ENCODE measurements at places on chromosomes 7 and 10. TPM values are rescaled to one million over a fixed set of nuclear protein-coding genes. Genes with fewer than 3 reads are reported as not detected.

DNA sequence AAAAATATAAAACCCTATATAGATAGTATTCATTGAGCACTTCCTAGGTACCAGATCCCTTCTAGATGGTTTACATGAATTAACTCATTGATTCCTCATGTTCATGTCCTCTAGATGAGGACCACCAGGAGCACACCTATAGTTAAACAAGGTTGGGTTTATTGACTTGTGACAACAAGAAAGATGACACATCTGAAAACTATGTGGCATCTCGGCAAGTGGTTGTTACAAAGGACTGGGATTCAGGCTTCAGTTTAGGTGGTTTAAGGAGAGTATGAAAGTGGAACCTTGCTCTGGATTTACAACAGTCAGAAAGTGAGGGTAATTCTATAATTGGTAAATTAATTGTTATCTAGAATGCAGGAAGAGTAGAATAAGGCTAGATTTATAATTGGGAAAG is 99.0 kb upstream of the PHF14 start:
- H3K27me3 ChIP-seq: no peaks in the 10 kb centered on the region
- DNase-seq: no peak
- no peak overlapping the region for H3K27ac ChIP-seq
- no peaks in the 10 kb centered on the region for H3K36me3 ChIP-seq
- H3K4me3 ChIP-seq: no peak overlapping the region

RADIL gene
- total RNA-seq: 16.5 TPM

DNA sequence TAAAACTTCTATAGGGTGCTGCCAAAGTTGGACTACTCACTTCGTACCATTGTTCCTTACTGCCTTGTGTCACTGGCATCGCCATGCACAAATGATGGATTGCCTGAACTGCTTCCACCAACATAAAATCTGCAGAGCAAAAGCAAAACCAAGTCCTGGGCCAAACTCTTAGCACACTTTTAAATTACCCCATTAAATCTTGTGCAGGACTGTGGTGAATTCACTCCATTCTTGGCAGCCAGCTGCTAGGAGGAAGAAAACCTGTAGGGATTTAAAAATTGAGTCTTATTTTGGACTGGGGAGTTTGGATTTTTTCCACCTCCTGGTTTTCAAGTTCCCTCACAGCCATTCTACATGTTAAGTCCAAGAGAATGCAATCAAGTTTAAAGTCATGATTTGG is 646.9 kb downstream of the SORCS3 start:
- no peak overlapping the region for H3K4me3 ChIP-seq
- H3K4me1 ChIP-seq: no peaks in the 10 kb centered on the region
- H3K27ac ChIP-seq: no peak overlapping the region
- no peaks in the 10 kb centered on the region for H3K27me3 ChIP-seq
- no peak for DNase-seq

DNA sequence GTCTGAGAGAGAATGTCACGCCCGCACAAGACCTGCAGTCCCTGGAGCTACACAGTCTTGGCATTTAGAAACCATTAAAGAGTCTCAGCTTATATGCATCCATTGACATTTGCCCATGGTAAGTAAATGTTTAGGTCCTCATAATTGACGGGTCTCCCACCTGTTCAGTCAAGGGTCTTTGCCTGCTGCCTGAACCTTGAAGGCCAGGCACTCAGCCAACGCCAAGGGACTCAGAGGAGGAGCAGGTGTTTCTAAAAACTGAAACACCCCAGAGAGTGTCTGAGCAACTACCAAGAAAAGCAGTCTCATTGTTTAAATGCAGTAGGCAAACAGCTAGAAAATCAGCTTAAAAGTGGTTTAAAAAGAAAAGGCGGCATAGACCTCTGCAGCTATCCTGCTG is 264.7 kb upstream of the AKR1E2 start:
- H3K4me1 ChIP-seq: no peaks in the 10 kb centered on the region
- H3K4me3 ChIP-seq: no peak overlapping the region
- DNase-seq: no peak
- H3K27me3 ChIP-seq: no peaks in the 10 kb centered on the region

MBL2 gene
- not detected for total RNA-seq

GPC2 gene
- total RNA-seq: 7.4 TPM

DNA sequence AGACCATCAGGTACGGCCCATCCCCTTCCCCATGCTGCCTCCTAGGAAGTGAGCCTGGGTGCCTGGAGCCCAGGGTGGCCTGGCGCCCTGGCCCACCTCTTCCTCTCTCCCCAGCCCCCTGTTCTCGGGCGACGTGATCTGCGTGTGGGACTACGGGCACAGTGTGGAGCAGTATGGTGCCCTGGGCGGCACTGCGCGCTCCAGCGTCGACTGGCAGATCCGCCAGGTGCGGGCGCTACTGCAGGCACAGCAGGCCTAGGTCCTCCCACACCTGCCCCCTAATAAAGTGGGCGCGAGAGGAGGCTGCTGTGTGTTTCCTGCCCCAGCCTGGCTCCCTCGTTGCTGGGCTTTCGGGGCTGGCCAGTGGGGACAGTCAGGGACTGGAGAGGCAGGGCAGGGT is 17.0 kb downstream of the ASL start:
- no peaks in the 10 kb centered on the region for H3K36me3 ChIP-seq
- H3K27me3 ChIP-seq: no peaks in the 10 kb centered on the region
- DNase-seq: no peak
- H3K4me1 ChIP-seq: no peaks in the 10 kb centered on the region

DNA sequence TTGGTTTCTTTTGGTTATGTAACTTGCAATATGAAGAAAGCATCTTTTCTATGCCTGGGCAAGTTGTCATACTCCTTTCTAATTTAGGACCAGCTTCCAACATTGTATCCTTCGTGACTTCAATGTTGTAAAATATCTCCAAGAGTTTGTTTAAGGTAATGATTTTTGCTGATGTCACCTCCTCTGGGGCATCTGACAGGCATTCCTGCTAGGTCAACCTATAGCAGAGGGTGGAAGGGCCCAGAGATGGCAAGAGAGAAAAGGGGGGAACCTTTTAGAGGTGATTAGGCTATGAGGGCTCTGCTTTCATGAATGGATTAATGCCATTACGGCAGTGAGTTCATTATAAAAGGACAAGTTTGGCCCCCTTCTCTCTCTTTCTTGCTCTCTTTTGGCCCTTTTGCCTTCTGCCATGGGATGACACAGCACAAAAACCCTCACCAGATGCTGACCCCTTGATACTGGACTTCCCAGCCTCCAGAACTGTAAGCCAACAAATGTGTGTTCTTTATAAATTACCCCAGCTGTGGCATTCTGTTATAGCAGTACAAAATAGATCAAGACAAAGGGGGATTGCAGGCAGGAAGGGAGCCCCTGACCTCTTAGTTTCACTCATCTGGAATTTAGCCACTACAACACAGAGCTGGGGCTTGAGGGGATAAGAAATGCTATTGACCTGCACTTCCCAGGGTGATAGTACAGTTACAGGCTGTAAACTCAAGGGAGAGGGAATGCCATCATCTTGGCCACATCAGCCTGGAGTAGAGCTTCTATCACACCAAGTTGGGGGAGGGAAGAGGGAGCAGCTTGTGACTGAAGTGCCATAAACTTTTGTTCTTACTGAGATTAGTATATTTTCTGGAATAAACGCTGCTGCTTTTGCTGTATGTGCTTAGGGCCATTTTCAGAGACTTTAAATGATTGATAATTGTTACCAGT is 195.9 kb downstream of the CFTR start:
- no peak overlapping the region for H3K27ac ChIP-seq
- no peaks in the 10 kb centered on the region for H3K36me3 ChIP-seq
- no peaks in the 10 kb centered on the region for H3K4me1 ChIP-seq
- H3K4me3 ChIP-seq: no peak overlapping the region
- H3K27me3 ChIP-seq: no peaks in the 10 kb centered on the region
- no peak for DNase-seq

DNA sequence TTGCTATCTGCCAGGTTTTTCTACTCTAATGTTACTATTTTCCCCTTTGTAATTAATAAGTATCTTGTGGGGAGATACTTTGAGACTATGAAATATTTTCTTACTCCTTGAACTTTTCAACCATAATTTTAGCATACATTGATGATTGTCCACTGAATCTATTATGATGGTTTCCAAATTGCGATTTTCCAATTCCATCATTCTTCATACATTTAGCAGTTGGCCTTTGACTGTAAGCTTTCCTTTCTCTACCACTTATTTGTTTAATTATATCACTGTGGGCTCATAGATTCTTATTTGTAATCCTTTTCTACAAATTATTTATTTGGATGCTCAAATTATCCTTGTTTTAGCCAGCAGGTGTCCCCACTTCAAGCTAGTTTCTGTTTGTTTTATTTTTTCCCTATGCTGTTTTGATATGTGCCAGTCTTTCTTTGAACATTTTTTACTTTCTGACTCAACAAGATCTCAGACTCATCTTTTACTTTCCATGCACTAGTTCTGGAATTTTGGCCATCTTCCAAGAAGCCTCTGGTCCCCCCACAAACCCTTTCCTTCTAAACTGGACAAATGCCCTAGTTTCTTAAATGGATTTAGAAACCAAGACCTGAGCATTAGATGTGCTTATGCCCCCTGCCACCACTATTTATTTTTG is 11.4 kb upstream of the MRPS16 start:
- no peak overlapping the region for H3K4me3 ChIP-seq
- no peak overlapping the region for H3K27ac ChIP-seq
- DNase-seq: no peak
- H3K36me3 ChIP-seq: no peaks in the 10 kb centered on the region

DNA sequence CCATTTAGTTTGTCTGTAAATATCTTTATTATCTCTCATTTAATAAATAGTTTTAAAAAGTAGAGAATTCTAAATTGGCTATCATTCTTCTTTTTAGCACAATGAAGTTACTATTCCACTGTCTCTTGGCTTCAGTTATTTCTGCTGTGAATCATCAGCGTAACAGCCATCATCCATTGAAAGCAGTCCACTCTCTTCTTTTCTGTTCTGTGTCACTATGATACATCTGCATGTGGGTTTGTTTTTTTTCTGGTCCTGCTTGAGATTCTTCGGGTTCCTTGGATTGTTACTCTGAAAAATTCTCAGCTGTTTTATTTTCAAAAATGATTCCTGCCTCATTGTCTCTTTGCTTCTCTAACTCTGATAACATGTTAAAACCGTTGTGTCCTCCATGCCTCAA is 52.5 kb downstream of the CSGALNACT2 start:
- H3K4me1 ChIP-seq: no peaks in the 10 kb centered on the region
- no peaks in the 10 kb centered on the region for H3K27me3 ChIP-seq
- no peak overlapping the region for H3K27ac ChIP-seq
- H3K36me3 ChIP-seq: no peaks in the 10 kb centered on the region
- no peak for DNase-seq

DNA sequence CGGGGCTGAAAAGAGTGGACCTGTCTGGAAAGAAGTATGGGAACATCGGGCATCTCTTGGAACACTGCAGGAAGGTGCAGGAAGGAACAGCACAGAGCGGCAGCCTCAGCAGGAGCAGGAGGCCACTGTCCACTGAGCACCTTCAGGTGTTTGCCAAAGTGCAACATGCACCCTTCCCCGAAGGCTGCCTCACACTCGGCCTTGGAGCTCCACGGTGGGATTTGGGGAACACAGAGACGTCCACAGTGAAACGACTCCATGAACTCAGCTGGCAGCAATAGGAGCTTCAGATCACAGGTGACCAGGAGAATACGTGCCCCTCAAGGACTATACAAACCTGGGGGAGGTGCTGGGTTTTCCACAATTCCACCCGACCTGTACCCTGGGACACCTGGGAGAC is 140.3 kb upstream of the RET start:
- H3K27ac ChIP-seq: no peak overlapping the region
- no peak overlapping the region for H3K4me3 ChIP-seq
- no peak for DNase-seq
- no peaks in the 10 kb centered on the region for H3K36me3 ChIP-seq

- no peak overlapping the region for H3K4me3 ChIP-seq
- H3K27me3 ChIP-seq: no peaks in the 10 kb centered on the region
- H3K27ac ChIP-seq: no peak overlapping the region
- H3K36me3 ChIP-seq: no peaks in the 10 kb centered on the region
- H3K4me1 ChIP-seq: peaks cover 7% of the 10 kb centered on the region
These were observed 70.7 kb downstream of the CRPPA start for GRCh38 chr7:16350634-16351033.

GRCh38 chr7:92466682-92467081 is 11.1 kb downstream of the ERVW-1 start:
- no peaks in the 10 kb centered on the region for H3K4me1 ChIP-seq
- H3K36me3 ChIP-seq: no peaks in the 10 kb centered on the region
- H3K4me3 ChIP-seq: no peak overlapping the region
- no peak overlapping the region for H3K27ac ChIP-seq

GRCh38 chr7:23105086-23105643 is 420 bp upstream of the KLHL7 start:
- no peak overlapping the region for H3K27ac ChIP-seq
- peak overlapping the region; percentile 85 for H3K4me3 ChIP-seq
- DNase-seq: no peak
- H3K36me3 ChIP-seq: no peaks in the 10 kb centered on the region
- peaks cover 29% of the 10 kb centered on the region for H3K4me1 ChIP-seq

Data from vagina (tissue), 2 donors.